Stimulated activated CD8-positive, alpha-beta memory T cell treated with anti-CD3 and anti-CD28 coated beads, Interleukin-15, amount 100 ng/mL, for 4 hours (primary cell): ENCODE measurements at places on chromosomes 4 and X.

DNA sequence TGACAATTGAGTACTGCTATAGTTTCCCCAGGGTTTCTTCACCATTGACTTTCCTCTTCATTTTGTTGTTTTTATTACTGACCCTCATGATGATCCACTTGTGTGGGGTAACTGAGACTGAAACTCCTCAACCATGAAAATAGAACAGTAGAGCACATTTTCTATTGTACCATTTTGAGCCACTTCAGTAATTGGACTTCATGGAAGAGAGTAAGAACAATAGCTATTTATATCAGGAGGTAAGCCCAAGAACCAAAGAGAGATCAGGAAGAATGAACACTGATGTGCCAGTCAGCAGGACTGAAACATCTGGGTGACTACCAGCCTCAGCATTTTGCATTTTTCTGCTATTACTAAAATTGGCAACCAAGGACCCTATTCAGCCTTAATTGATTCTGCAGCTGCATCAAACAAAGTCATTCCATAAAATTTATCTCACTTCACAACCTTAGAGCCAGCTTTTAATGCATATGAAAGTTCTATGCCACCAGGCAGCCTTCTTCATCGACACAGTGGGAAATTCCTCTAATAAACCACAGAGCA is 151.4 kb downstream of the BANK1 start:
- no peak for DNase-seq

- no peak for DNase-seq
Measured at GRCh38 chrX:108198420-108198819, 106.8 kb downstream of the ATG4A start.

DNA sequence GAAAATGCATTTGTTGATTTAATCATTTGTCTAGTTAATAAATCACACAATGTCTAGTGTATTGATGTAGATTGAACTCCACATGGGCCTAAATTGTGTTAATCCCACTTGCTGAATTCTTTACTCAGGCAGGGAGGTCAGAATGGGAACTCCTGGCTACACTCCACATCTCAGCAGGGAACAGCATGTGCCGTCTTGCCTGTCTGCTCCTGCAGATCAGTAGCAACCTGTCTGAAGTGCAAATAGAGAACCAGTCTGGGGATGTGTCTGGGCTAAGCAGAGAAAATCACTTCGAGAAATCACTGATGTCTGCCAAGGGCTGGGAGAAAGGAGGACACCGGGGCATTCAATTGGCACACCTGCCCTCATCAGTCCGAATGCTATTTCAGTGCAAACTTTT is 16.5 kb upstream of the MXRA5 start:
- no peak for DNase-seq

GRCh38 chr4:154084864-154085263 is 296.0 kb upstream of the SFRP2 start:
- no peak for DNase-seq

DNA sequence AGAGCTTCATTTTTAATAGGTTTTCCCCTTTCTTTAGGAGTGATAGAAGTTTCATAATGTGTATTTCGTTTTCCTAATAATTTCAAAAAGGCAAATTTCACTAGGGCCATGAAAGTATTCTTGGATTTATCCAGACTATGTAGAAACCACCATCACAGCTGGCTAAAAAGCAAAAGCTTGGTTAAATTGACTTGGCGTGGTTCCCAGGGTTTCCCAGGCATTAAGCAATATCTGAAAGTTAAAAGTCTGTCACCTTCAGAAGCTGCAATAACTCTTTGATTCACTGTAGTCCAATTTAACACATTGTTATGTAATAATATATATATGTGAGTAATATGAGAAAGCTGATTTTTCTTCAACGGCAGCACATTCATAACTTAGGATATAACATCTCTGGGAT is 38.3 kb downstream of the NDNF start:
- no peak for DNase-seq

DNA sequence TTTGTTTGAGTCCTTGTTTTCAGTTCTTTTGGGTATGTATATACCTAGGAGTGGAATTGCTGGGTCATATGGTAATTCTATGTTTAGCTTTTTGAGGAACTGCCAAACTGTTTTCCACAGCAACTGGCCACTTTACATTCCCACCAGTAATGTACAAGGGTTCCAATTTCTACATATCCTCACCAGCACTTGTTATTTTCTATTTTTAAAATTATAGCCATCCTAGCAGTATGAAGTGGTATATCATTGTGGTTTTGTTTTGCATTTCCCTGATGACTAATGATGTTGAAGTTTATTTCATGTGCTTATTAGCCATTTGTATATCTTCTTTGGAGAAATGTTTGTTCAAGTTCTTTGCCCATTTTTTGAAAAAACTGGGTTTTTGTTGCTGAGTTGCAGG is 39.6 kb downstream of the TMEM164 start:
- DNase-seq = no peak

GRCh38 chrX:11431786-11432185 is 138.6 kb downstream of the AMELX start:
- DNase-seq = no peak

DNA sequence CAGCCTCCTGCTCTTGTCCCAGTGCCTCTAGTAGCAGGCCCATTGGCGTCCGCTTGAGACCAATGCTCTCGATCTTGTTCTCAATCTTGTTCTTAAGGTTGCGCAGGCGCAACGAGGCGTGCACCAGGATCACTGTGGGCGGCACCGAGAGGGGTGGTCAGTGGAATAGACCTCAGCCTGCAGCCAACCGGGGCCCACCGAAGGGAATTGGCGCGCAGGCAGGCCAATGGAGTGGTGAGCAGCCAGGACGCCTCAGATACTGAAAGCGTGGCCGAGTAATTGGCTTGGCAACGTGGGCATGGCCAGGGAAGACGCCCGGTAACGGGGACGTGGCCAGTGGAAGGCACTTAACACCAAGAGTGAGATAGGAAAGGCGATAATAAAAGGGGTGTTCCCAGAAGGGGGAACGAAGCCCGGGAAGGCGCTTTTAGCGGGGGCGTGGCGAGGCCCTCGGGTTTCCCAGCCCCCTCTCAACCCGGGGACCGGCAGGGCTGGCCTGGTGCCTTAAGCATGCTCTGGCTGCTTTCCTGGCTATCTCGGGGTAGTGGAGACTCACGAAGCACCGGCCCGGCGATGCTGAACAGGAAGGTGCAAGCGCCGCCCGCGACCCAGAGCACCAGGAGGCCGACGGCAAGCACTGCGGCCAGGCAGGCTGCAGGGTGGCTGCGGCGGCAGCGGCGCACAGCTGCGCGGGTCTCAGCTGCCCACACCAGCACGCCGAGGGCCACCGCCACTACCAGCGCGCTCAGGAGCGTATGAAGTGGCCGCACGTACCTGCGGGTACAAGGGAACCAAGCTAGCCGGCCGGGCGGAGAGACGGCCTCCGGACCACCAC is 1.7 kb downstream of the PRAF2 start:
- DNase-seq = no peak

- DNase-seq = no peak
Measured at GRCh38 chr4:144861471-144861870, 215.5 kb downstream of the HHIP start.
